NT2/D1 (cell line): ENCODE measurements at places on chromosomes 2 and 18.

- DNase-seq: no peak
Measured at GRCh38 chr18:6330786-6331185, 83.9 kb downstream of the L3MBTL4 start.

DNA sequence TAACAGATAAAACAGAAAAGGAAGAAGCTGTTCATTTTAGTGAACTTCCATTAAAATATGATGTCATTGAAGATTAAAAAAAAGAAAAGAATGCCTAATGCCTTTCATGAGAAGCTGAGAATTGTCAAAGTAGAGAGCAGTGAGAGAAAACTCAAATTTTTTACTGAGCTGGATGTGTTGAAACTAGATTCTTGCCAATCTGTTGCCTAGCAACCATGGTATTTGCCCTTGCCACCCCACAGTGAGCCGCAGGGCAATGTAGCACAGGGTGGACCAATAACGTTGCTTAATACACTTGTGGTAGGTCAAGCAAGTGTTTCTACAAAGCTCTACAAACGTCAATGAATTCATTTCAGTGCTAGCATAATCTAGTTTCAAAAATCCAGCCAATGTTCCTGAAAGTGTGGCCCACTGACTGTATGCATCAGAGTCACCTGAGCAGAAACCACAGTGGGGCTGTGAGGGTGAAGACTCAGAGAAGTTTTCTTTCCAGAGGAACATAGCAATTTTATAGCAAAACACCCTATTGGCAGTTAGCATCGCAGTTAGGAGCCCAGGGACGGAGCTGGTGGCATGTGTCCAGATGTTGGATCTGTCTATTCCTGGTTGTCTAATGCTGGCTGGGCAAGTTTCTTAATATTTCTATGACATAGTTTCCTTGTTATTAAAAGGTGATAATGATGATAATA, 132.2 kb downstream of the DOCK10 start:
- no peak for DNase-seq

GRCh38 chr2:53785366-53785765, 1.4 kb downstream of the ASB3 start:
- DNase-seq: no peak

GRCh38 chr2:54609647-54610046, 113.8 kb upstream of the EML6 start:
- no peak for DNase-seq
